ENCODE measurements at places on chromosomes 2 and 18. TPM values are rescaled to one million over a fixed set of nuclear protein-coding genes. Genes with fewer than 3 reads are reported as not detected.

KLHL41 gene
- total RNA-seq: 0.15 TPM

NTSR2 gene
- not detected for total RNA-seq

FAM237A gene
- total RNA-seq: not detected

DNAH6 gene
- total RNA-seq: under 0.01 TPM

EHD3 gene
- total RNA-seq: 7.9 TPM

PLGLB1 gene
- total RNA-seq: not detected

EXOC6B gene
- total RNA-seq: 14.9 TPM

SERPINB5 gene
- not detected for total RNA-seq

TSGA10 gene
- total RNA-seq: 0.76 TPM

SCTR gene
- total RNA-seq: not detected

CENPO gene
- 15.2 TPM for total RNA-seq

PLGLB2 gene
- total RNA-seq: 0.32 TPM

PLEKHH2 gene
- total RNA-seq: 0.32 TPM

CNTNAP5 gene
- total RNA-seq: not detected

HS1BP3 gene
- 22.9 TPM for total RNA-seq

VWC2L gene
- not detected for total RNA-seq

POTEI gene
- total RNA-seq: under 0.01 TPM

KCNG2 gene
- not detected for total RNA-seq

KDM3A gene
- total RNA-seq: 18.5 TPM

TUBA3E gene
- not detected for total RNA-seq

ANKRD30B gene
- not detected for total RNA-seq

KYNU gene
- total RNA-seq: 1.2 TPM

TMEM198 gene
- total RNA-seq: not detected

All from epithelial cell of umbilical artery (primary cell).